ENCODE measurements at places on chromosomes 2 and 18.
A peak's percentile ranks its signal among the peaks of the same experiment; 100 is the strongest.

GRCh38 chr18:2847317-2848246 lies 776 bp downstream of the EMILIN2 start:
- DNase-seq = peak; percentile 87

DNA sequence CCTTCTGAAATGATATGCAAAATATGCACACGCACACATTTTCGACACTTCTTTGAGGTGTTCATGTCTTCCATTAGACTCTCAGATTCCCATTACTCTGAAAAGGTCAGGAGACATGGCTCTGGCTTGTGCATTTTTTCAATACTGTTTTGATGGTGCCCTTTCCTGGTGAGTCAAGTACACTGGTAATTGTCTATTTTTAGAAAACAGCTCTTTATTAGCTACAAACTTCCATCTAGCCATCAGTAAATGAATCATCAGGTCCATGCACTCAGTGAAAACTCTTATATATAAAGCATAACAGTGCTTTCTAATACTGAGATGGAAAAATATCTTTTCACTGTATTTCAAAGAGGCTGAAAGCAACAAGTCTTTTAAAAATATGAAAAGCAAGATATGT lies 194.9 kb downstream of the GALNT1 start:
- no peak for DNase-seq

DNA sequence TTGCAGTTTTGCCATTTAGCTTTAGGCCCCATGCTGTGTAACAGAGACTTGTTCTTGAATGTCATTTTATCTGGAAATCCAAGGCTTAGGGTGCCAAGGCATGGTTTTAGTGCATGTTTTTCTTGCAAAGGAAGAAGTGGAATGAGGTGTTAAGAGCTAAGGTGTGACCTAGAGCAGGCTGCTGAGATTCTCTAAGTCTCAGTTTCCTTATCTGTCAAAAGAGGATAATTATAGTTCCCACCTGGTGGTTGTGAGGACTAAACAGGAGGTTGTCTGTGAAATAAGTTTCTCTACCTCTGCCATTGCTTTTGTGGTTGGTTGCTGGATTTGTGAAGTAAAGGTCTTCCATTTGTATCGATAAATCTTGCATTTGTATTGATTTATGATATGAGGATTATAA lies 82.0 kb downstream of the TANC1 start:
- no peak for DNase-seq

DNA sequence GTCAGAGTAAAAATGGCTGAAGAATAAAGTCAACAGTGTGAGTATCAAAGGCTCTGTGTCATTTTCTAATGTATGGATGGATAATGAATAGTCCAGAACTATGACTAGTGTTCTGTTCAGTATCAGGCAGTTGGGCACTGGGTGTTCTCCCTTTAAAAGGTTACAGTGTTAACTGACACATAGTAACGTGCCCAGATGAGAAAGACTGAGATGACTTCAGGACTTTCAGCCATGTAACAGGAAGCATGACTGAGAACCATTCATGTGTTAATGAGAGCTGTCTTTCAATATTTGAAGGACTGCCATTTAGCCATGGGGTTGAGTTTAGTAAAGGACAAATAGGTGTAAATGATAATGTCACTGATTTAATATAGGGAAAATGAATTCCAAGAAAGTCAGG lies 187.1 kb downstream of the GULP1 start:
- no peak for DNase-seq

- no peak for DNase-seq
These were observed 65.9 kb upstream of the CPO start for GRCh38 chr2:206873423-206873822.
